ENCODE measurements at places on chromosomes 7 and 10.

- no peak for DNase-seq
These were observed 22.8 kb downstream of the CREB5 start for GRCh38 chr7:28435152-28435551.

- no peak for DNase-seq
These were observed 1.6 kb downstream of the OLAH start for GRCh38 chr10:15045380-15045779.

- DNase-seq: no peak
These were observed 192.1 kb downstream of the WDR11 start for GRCh38 chr10:121043124-121043849.

DNA sequence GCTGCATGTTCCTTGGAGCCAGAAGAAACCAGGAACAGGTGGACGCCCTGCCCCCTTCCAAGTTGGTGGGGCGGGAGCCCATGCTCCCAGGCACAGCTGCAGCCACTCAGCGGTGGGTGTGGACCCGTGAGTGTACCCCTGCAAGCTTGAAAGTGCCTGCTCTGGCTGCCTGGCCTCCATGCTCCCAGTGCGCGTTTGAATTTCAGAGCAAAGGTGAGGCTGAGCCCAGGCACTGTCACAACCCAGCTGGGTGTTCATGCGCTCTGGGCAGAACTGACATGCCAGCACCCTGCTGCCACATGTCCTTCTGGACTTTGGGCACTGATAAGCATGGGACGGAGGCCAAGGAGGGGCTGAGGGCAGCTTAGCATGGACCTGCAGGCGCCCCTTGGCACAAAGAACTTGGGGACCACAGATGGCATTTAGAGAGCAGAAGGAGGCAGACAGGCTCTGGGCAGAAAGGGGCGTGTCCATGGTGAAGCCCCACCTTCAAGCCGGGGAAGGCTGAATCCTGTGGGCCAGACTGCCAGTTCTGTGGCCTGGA, 402.0 kb upstream of the NRG3 start:
- DNase-seq: no peak

DNA sequence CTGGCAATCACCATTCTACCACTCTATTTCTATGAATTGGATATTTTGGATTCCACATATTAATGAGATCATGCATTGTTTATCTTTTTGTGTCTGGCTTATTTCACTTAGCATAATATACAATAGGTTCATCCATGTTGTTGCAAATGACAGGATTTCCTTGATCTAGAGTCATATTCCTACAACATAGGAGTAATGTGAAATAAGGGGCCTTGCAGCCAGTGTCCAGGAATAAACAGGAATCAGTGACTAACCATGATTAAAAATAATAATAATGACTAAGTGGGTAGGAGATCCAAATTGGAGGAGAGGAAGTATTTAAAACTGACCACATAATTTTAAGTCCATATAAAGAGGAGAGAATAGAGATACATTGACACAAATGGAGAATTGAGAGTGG, 49.9 kb downstream of the SCIN start:
- no peak for DNase-seq

DNA sequence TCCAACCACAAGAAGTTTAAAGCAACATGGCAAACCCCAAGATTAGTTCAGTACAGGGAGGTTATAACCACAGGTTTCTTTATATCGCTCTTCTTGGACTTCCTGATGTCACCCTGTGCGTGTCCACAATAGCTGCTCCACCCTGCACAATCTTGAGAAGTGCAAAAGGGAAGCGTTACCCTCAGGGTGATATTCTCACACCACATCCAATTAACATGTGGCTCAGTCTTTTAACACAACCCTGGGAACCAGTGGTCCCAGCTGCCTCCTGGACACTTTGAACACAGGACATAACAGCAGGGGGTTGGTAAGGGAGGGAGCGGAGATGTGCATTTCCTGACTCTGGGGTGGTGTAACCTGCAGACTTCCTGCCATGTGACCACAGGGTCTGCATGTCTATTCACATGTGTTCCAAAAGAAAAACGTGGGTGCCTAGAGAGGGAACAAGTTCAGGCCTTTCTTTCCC, 64.6 kb downstream of the GSAP start:
- DNase-seq: no peak
